ENCODE measurements at places on chromosomes 2 and 18. TPM values are rescaled to one million over a fixed set of nuclear protein-coding genes. Genes with fewer than 3 reads are reported as not detected.

GKN1 gene
- not detected for total RNA-seq

ANKRD53 gene
- total RNA-seq: 0.37 TPM

RFTN2 gene
- 25.6 TPM for total RNA-seq

GCG gene
- total RNA-seq: not detected

FEV gene
- not detected for total RNA-seq

PIGN gene
- total RNA-seq: 66.7 TPM

CCDC102B gene
- 47.6 TPM for total RNA-seq

ACVR1C gene
- 0.19 TPM for total RNA-seq

KIAA2012 gene
- total RNA-seq: not detected

LRRTM1 gene
- total RNA-seq: not detected

DOCK10 gene
- 4.0 TPM for total RNA-seq

ABI2 gene
- 30.1 TPM for total RNA-seq

PDE6D gene
- 16.4 TPM for total RNA-seq

ZNF513 gene
- total RNA-seq: 7.5 TPM

MAP3K19 gene
- not detected for total RNA-seq

NLRC4 gene
- not detected for total RNA-seq

CD226 gene
- total RNA-seq: 0.53 TPM

KLHL14 gene
- not detected for total RNA-seq

MARCHF4 gene
- 2.1 TPM for total RNA-seq

ABCB11 gene
- total RNA-seq: not detected

C1QL2 gene
- total RNA-seq: not detected

AOX1 gene
- 23.0 TPM for total RNA-seq

TACR1 gene
- total RNA-seq: not detected

REG3A gene
- not detected for total RNA-seq

ERICH2 gene
- total RNA-seq: not detected

RIT2 gene
- not detected for total RNA-seq

FKBP1B gene
- 10.4 TPM for total RNA-seq

CRYBA2 gene
- not detected for total RNA-seq

All from aortic smooth muscle cell (primary cell).